Activated T-helper 1 cell treated with anti-CD3 and anti-CD28 coated beads, Interleukin-2, amount 50 U/mL, for 16 hours (primary cell): ENCODE measurements at places on chromosomes 1 and 21.

DNA sequence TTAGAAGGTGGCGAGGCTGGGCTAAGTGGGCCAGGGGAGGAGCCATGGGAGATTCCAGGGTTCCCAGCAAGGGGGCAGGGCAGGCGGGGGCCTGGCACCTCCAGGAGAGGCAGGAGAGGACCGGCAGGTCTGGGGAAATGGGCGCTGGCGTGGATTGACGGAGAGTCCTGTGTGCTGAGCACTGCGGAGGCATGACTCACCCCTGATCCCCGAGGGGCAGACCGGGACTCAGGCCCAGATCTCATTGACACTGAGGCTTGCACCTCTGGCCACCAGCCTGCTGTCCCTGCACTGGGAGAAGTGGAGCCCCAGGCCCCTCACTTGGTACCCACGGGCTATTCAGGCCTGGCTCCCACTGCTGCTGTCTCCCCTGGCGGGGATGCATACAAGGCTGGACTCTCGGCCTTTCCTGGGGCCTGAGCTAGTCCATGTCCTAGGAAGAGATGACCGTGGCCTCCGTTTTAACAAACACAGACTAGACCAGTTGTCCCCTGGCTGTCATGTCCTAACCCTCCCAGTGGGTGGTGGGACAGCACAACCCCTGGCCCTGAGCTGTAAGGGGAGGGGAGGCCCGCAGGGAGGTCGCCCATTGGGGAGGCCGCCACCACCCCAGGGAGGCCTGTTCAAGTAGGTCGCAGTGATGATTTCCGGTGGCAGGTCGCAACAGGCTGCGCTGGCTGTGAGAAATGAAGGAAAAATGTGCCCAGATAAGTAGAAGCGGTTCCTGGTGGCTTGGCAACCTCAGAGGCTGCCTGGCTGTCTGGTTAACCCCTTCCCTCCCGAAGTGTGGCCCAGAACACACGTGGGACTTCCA, 39.7 kb downstream of the RIPK4 start:
- no peak for DNase-seq

- no peak for DNase-seq
These were observed 103.5 kb upstream of the SERTAD4 start for GRCh38 chr1:210129092-210129491.

- DNase-seq, result no peak
These were observed 195.5 kb downstream of the LMO4 start for GRCh38 chr1:87524021-87524754.

GRCh38 chr1:24786191-24786590, 40.9 kb downstream of the CLIC4 start:
- no peak for DNase-seq

GRCh38 chr21:46254208-46254975, 25.8 kb upstream of the LSS start:
- no peak for DNase-seq

- no peak for DNase-seq
These were observed 180.4 kb upstream of the GALNT2 start for GRCh38 chr1:229886636-229887035.
